ENCODE measurements at places on chromosomes 3 and 15. TPM values are rescaled to one million over a fixed set of nuclear protein-coding genes. Genes with fewer than 3 reads are reported as not detected.
A peak's percentile ranks its signal among the peaks of the same experiment; 100 is the strongest.

The DNAH12 gene
- 1.7 TPM for total RNA-seq

The ROPN1B gene
- total RNA-seq, result 0.64 TPM

The RAD18 gene
- total RNA-seq, result 20.1 TPM

The CFAP161 gene
- total RNA-seq, result 2.6 TPM

The TSC22D2 gene
- 39.0 TPM for total RNA-seq

The SLC2A2 gene
- not detected for total RNA-seq

The CAPN3 gene
- total RNA-seq, result 1.8 TPM

DNA sequence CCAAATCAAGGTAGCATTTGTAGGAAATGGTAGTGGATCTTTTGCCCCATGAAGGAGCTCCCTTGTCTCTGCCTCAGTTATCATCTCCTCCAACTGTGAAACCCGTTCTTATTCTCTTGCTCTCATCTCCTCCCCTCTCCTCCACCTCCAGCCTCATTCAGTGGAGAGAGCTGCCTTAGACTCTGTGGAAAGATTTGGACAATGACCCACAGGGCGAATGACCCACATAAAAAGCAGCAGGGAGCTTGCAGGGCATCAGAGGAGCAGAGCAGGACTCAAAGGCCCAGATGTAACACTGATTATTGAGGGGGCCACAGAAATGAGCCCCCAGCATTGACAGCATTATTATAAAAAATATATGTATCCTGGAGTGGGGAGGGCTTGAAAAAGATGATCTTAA is 641.1 kb upstream of the CFAP20DC start:
- peak; percentile 26 for DNase-seq

GRCh38 chr15:42623951-42624350 is 48.5 kb downstream of the STARD9 start:
- DNase-seq, result peak; percentile 49

- no peak for DNase-seq
These were observed 17.3 kb downstream of the PP2D1 start for GRCh38 chr3:19994796-19995195.

DNA sequence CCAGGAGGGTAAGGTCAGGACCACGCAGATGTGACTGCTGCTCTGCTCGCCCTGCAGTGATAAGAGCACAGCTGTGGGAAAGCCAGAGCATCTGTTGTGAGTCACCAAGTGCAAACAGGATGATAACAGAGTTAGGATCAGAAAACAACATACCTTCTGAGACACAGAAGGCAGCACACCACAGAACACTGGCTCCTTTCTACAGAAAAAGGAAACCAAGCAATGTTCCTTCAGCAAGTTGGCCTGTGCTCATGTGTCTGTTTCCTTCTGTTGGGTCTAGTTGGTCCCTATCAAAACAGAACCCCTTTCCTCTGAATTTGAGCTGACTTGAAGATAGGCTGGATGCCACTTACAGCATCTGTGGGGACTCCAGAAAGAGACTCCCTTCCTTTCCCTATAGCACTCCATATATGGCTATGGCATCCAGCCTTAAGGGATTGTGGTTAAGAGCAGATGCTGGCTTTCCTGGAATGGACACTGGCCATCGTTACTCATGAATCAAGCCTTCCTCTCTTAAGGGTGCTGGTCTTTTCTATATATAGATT is 440.7 kb upstream of the THBS1 start:
- no peak for DNase-seq

DNA sequence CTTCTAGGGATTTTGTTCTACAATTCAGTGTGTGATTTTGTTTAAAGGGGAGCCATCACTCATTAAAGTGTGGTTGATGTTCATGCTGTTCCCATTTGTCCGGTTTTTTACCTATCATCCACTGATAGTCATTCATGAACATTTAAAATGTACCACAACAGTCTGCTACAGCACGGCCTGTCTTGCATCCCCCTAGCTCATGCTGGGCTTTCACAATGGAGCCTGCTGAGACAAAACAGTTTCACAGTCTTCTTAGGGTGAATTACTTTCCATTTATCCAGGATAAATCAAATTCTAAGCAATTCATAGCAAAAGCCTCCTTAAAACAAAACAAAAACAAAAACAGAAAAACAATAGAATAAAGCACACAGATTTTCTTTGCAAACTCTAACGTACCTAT is 627.2 kb downstream of the CADM2 start:
- DNase-seq, result no peak

- DNase-seq, result peak; percentile 52
These were observed 435 bp downstream of the SLC35G2 start for GRCh38 chr3:136819392-136819730.

- no peak for DNase-seq
These were observed 231.9 kb upstream of the SEMA6D start for GRCh38 chr15:47485419-47485818.

DNA sequence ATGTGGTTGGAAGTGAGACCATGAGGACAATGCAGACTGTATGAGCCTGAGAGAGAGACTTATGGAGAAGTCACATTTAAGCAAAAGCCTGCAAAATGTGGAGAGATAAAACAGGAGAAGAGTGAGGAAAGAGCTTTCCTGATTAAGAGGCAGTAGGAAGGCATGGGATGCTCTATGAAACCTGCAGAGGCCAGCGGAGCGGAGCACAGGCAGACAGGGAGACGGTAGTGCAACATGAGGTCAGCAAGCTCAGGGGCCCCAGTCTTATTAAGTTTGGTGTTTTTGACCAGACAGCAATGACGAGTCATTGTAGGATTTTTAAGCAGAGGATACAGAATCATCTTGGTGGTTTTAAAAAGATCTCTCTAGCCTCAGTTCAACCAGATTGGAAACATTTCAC is 721.5 kb upstream of the GOLIM4 start:
- DNase-seq, result no peak

Data from cerebellum (tissue), 4 donors.